ENCODE measurements at places on chromosomes 7 and 10.

- no peak for DNase-seq
These were observed 70.6 kb downstream of the MCMBP start for GRCh38 chr10:119801998-119802538.

DNA sequence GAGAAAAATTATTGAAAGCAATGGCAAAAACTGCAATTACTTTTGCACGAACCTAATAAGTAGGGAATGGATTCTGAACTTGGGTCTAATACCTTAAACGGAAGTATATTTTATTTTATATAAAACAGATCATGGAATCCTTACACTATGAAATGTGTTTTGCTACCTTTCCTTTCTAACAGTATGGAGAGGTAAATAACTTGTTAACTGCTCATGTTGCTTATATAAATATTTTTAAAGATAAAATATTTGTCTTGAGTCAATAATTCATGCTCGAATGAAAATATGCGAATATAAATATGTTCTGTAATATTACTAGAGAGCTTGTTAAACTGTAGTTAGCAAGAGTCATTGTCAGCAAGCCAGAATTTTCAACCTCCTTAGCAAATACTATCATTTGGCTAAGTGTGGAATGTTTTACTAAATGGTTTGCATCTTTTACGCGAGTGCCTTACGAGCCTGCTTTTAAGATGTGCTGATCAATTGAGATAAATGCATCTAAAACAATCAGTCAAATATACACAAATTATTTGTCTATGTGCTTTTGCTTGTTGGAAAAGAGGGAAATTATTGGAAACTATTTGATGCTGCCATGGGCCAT, 5.9 kb downstream of the GNAT3 start:
- no peak for DNase-seq

- no peak for DNase-seq
These were observed 655 bp downstream of the PTPRE start for GRCh38 chr10:127907411-127908105.

GRCh38 chr10:86899132-86899531, 58.3 kb downstream of the MMRN2 start:
- no peak for DNase-seq

DNA sequence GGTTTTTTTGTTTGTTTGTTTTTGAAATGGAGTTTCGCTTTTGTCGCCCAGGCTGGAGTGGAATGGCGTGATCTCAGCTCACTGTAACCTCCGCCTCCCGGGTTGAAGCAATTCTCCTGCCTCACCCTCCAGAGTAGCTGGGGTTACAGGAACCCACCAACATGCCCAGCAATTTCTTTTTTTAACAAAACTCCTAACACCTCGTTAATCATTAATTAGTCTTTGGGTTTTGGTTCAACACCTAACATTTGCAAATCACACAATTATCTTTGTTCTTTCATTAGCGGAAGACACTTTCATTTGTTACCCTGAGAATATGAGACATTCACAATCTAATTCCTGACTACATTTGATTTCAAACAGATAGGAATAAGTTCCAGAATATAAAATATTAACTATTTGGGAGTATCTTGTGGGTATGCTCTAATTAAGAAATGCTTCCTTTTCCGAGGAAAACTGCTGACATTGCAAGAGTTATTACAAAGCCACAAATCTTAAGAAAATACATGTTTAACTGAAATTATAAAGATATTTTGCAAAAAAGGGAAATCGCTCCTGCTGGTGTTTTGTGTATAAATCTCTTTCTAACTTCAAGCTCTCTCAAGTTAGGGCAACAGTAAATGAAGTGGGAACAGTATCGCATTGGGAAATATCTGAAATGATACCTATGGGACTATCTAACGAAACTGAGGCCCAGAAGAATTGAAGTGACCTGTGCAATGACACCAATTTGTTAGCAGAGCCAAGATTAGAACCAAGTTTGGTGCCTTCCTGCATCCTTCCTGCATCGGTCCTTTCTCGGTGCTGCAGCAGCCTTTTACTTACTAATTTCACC, 1.2 kb upstream of the LSM8 start:
- DNase-seq = peak; percentile 7

DNA sequence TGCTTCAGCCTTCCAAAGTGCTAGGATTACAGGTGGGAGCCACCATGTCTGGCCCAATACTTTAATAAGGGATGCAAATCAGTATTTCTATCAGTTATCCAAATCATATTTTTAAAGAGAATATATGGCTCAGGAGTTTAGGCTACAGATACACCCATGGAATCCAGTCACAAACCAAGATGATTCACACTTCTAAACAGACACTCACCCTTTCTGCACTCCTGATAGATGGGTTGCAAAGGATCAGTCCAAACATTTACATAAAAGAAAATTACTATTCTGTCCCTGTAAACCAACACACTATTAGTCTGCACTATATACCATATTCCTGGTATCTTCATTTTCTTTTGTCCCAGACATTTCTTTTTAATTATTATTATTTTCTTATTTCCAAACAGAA, 2.2 kb downstream of the MORN4 start:
- no peak for DNase-seq

DNA sequence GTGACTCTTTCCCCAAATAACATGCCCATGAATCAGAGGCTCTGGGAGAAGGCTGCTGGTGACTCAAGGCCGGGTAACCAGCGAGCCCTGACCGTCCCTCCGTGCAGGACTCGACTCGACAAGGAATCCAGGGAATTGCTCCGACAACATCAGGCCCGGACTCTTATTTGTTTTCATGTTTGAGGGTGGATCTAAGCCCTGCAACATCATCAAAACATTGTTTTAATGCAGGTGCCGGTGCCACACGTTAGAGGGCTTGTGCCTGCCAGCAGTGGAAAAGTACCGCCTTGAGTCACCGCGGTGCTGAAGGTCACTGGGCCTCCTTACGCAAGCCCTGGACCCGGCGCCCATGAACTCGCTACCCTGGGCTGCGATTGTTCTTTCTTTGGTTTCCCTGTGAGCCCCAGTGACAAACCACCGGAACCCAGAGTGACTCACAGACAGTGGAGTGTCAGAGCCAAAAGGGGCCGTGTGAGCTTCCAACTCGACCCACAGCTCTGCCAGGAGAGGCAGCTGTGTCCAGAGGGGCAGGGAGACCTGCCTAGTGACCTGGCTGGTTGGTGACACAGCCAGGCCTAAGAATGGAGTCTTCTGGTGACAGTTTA, 139.4 kb upstream of the SHH start:
- DNase-seq = no peak
